Activated CD4-positive, CD25-positive, alpha-beta regulatory T cell (primary cell): ENCODE measurements at places on chromosomes 12 and 14.

DNA sequence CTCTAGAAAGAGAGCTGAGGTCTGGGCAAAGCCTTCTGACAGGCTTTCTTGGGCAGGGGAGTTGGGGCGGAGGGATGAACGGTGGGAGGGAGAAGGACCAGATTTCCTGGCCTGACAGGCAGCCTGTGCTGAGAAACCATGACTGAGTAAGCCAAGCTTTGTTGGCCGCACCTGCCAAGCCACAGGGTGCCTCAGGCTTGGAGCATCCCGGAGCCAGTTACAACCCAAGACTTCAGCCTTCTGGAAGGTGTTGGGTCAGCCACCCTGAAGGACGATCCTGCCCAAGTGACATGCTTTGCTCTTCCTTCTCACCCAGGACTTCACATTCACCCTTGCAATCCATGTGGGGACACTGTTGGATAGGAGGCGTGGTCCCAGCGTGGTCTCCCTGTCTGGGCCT lies 21.0 kb upstream of the AQP2 start:
- no peak for DNase-seq

GRCh38 chr12:88726806-88727720 lies 146.8 kb upstream of the KITLG start:
- DNase-seq = no peak

GRCh38 chr14:74517731-74518130 lies 24.2 kb downstream of the ISCA2 start:
- no peak for DNase-seq

- no peak for DNase-seq
Measured at GRCh38 chr12:13537623-13538022, 341.1 kb downstream of the EMP1 start.

GRCh38 chr12:442235-442884 lies 17.4 kb upstream of the B4GALNT3 start:
- DNase-seq = peak; percentile 4

GRCh38 chr14:39680777-39681176 lies 248.5 kb upstream of the FBXO33 start:
- no peak for DNase-seq

DNA sequence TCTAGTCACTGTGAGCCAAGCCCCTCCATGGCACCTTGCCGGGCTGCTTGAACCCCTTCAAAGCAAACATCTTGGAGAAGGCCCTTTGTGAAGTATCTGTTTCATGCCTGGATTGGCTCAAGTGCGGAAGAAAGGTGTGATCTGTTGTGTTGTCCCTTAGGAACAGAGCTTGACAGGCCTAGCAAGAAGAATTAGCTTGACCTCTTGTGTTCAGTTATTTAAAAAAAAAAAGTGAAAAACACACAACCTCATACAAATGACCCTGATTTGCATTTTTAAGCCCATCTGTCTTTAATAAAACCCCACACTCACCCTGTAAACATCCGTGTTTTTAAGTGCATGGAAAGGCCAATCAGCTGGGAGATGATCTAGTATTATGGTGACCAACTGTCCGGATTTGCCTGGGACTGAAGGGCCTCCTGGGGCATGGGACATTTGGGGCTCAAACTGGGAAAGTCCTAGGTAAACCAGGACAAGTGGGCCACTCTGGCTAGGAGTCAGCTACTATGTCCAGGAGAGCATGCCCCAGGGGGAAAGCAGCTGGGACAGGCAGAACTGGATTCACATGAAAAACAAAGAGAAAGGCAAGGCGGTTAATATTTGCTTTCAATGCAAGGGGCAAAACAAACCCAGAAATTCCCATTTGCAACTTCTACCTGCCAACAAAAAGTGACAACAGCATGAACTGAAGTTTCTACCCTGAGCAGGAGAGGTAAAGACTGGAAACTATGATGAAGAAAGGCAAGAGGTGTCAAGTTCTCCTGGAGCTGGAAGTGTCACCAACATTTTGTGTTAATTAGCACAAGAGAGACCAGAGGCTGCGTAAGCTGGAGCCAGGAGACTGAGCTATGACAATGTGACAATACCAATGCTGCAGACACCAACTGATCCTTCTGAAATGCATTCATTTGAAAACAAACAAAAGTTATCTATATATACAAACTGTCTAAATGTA lies 78.6 kb downstream of the CLMN start:
- DNase-seq = no peak

DNA sequence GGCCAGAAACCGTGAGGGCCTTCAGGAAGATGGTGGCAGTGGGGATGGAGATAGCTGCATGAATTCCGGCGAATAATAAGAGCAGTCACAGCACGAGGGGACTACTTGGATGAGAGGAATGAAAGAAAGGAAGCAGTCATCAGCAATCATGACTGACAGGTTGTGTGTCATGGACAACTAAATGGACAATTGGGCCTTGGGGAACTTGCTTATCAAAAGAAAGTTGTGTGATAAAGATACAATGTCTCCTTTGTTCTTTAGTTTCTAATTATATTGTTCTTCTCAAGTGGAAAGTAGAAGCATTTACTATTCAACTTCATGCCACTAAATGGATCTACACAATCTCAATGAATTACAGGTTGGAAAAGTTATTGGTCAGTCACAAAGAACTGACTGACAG lies 130.5 kb downstream of the TMTC1 start:
- no peak for DNase-seq

- DNase-seq = no peak
Measured at GRCh38 chr12:129610601-129611120, 293.2 kb downstream of the TMEM132D start.

GRCh38 chr12:10896854-10897253 lies 12.5 kb downstream of the TAS2R13 start:
- DNase-seq = no peak

- DNase-seq = no peak
Measured at GRCh38 chr14:22850944-22851764, 14.8 kb downstream of the MMP14 start.

GRCh38 chr12:480831-481816 lies 21.4 kb downstream of the B4GALNT3 start:
- DNase-seq = no peak
